Calu3 (cell line): ENCODE measurements at places on chromosomes 5 and 9. TPM values are rescaled to one million over a fixed set of nuclear protein-coding genes. Genes with fewer than 3 reads are reported as not detected.

DNA sequence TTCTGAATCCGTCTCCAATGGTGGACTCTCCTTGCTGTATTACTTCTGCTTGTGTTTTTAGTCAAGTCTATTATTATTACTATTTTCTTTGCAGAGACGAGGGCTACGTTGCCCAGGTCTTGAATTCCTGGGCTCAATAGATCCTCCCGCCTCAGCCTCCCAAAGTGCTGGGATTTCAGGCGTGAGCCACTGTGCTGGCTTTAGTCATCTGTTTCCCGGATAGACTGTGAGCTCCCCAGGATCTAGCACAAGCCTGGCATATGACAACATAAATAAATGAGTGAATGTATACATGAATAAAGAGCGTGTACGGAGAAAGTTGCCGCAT, 439 bp upstream of the DDX46 start:
- DNase-seq = no peak

DNA sequence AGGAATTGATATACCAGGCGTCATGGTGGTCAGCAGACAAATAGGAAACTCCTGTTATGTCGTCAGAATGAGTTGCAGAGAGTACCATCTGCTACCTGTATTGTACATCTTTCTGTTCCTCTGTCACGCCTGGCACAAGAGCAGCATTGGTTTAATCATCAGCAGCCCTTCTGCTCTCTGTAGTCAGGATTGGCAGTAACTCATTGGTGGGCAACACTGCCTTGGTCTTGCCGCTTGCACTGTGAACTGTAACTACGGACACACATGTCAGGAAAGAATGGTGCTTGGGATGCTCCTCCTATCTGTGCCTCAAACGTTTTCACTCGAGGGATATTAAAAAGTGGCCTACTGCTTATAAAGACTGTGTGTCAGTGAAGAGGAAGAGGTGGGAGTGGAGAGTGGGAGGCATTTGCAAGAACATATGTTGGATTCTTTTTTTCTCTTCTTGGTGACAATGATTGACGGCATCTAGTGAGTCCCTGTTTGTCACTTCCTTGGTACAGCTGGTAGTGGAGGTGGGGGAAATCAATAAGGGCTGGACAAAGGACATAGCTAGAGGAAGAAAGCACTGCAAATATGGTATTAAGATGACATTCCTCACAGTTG, 76.6 kb downstream of the F2RL2 start:
- DNase-seq = peak; percentile 30

GRCh38 chr5:51188001-51188591, 195.2 kb upstream of the ISL1 start:
- no peak for DNase-seq

DNA sequence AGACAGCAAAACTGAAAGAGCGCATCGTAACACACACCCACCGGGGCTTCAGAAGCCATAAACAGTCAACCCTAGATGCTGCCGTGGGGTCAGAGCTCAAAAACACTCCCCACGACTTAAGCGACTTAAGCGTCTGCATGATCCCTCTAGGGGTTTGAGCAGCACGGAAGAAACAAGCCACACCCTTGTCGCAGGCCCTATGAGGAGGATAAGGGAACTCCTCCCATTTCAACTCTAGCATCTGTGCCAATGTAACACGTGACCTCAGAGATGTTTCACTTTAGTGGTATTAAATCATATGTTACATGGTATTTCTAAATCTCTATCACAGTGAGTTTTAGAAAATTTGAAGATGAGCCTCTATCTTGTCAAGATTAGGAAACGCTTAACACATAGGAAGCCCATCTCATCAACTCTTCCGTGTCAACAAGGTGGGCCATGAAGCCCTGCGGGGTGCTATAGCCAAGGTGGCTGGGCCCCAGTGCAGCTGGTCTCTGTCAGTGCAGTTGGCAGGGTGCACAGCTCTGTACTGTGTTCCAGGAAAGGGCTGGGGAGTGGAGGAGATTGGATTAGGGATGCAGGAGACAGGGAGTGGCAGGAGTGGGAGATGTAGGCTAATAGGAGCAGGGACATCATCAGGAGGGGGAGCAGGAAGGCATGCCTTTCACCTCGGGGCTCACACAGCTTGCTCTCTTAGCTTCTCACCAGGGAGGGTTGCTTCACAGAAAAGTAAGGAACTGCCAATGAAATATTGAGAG, 33.1 kb downstream of the ZCCHC9 start:
- no peak for DNase-seq

GRCh38 chr5:10985091-10985720, 224.2 kb upstream of the DAP start:
- DNase-seq = no peak

- DNase-seq = no peak
Measured at GRCh38 chr5:40503439-40503838, 176.3 kb upstream of the PTGER4 start.

GRCh38 chr9:127676638-127677037, 30.1 kb upstream of the CFAP157 start:
- DNase-seq = no peak

DNA sequence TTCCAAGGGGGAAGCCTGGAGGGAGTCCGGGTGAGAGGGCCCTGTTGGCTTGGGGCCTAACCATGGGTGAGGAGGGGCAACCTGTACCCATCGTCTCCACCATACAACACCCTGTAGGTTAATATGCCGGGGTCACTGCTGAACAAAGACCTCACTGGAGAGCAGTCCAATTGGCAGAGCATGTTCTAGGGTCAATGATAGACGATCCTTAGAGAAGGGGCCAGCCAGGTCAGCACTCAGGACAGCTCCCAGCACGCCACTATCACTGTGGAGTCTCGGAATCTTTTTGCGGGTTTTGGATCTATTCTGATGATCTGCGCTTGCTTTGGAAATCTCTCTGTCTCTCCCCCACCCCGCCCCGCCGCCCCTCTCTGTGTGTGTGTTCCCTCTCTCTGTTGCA, 218.4 kb upstream of the MVB12B start:
- no peak for DNase-seq

- DNase-seq = no peak
Measured at GRCh38 chr5:171847026-171847425, 61.4 kb downstream of the SMIM23 start.

DNA sequence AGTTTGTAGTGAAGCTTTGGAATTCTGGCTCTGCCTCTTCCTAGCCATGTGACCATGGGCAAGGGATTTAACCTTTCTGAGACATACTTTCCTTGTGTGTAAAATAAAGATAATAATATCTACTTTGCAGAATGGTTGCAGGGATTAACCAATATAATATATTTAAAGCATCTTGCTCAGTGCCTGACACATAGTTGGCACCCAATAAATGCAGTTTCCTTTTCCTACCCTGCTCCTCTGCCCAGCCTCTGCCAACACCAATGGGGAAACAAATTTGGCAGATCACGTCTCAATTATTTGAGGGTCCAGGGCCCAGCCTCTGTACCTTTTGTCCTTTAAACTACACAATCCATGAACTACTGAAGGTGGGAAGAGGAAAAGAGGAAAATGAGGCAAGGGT, 91.1 kb downstream of the NRG2 start:
- no peak for DNase-seq

GRCh38 chr5:37424441-37424840, 45.3 kb downstream of the WDR70 start:
- no peak for DNase-seq

- DNase-seq = peak; percentile 1
Measured at GRCh38 chr9:73038089-73038509, 85.2 kb upstream of the ALDH1A1 start.

DNA sequence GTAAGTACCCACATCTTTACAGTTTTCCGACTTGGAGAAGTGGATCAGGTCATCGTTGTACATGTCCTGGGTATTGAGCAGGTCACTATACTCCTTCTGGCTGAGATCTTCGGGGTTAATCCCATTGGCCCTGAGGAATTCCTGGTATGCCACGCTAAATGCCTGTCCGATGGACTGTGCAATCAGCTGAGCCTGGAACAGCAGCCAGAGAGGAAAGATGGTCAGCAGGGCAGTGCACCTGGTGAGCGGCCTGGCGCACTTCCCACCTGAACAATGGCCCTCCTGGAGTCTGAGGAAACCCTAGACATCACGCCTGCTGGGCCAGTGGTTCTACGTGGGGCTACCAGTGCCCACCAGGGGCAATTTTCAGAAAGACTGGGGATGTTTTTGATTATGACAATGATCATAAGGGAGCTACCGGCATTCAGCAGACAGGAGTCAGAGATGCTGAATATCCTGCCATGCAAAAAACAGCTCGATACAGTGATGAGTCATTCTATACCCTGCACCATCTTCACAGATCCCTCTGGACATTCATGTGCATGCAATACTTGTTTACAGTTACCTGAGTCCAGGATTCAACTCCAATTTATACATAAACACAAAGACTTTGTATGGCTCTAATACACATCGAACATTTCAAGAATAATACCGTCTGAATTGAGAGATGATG, 127.2 kb downstream of the ENTREP1 start:
- DNase-seq = no peak

- no peak for DNase-seq
Measured at GRCh38 chr5:37846786-37847310, 7.0 kb upstream of the GDNF start.

DNA sequence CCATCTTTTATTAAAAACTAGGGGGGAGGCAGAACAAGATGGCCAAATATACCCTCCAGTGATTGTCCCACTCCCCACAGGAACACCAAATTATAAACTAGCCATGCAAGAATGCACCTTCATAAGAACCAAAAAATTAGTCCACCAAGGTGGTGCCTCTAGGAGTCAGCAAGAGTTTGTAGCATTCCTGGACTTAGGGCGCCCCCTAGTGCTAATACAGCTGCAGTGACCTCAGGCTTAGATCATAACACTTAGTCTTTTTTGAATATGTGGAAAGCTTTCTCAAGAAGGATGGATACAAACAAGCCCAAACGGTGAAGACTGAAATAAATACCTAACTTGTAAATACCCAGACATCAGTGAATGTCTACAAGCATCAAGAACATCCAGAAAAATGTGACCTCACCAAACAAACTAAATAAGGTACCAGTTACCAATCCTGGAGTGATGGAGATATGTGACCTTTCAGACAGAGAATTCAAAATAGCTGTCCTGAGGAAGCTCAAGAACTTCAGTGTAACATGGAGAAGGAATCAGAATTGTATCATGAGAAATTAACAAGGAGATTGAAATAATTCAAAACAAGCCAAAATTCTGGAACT, 19.3 kb downstream of the PPIP5K2 start:
- peak; percentile 88 for DNase-seq

DNA sequence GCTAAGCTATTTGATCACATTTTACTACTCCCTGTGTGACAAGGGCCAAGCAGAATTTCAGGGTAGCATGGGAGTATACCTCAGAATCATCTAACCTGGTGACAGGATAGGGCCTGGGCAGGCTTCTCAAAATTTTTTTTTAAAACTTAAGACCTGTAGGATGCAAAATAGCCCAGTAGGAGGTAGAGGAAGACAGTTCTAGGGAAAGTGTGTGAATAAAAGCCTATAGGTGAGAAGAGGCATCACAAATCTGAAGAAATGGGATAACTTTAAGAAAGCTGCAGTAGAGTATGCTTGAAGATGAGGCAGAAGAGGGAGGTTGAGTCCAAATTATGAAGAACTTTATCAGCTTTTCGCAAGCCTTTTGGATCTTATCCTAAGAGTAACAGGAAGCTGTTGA, 32.3 kb downstream of the CNTRL start:
- DNase-seq = no peak

Gene CNTNAP3
- 6.3 and 9.3 TPM in 2 replicates for total RNA-seq

Gene DMRT3
- not detected in 2 replicates for total RNA-seq

Gene MAMDC2
- total RNA-seq = 0.26 and 0.29 TPM in 2 replicates

Gene PTGDS
- total RNA-seq = not detected in 2 replicates

Gene HAVCR2
- 0.17 and 0.19 TPM in 2 replicates for total RNA-seq
